ENCODE measurements at places on chromosomes 7 and 10.

DNA sequence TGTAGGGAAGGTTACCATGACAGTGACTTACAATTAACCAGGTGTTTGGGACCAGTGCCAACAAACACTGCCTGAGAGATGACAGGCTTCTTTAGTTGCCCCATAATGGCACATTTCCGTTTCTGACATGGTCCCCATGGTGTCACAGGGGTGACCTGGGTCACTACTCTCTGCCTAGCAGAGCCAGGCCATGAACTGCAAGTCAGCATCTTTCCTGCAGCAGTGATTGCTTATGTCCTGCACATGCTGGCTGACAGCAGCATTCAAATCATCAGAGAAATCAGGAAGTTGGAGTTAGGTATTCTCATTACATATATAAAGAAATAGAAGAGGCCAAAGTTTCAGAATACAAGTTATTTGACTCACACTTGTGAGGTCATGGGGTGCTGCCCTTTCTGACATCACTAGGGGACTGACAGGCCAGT lies 47.1 kb upstream of the ZNRF2 start:
- DNase-seq: no peak

GRCh38 chr7:351256-351655 lies 61.3 kb downstream of the FOXL3 start:
- no peak for DNase-seq

DNA sequence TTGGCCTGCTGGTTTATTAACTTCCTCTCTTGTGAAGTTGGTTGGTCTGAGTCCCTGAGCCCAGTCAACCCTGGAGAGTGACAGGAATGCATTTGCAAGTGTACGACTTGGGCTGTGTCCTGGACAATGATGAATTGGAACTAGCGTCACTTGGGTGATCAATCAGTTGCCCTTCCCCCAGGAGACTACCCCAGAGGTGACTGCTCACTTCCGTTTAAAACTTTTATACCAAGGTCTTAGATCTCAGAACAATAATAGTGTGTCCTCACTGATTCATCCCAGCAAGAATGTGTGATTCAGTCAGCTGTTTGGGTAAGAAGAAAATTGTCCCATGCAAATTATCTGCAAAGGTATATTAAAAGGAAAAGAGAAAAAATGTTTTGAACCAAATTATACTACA lies 102.9 kb upstream of the ARMC3 start:
- DNase-seq: no peak

- no peak for DNase-seq
These were observed 409.9 kb upstream of the SHH start for GRCh38 chr7:156222151-156222550.

DNA sequence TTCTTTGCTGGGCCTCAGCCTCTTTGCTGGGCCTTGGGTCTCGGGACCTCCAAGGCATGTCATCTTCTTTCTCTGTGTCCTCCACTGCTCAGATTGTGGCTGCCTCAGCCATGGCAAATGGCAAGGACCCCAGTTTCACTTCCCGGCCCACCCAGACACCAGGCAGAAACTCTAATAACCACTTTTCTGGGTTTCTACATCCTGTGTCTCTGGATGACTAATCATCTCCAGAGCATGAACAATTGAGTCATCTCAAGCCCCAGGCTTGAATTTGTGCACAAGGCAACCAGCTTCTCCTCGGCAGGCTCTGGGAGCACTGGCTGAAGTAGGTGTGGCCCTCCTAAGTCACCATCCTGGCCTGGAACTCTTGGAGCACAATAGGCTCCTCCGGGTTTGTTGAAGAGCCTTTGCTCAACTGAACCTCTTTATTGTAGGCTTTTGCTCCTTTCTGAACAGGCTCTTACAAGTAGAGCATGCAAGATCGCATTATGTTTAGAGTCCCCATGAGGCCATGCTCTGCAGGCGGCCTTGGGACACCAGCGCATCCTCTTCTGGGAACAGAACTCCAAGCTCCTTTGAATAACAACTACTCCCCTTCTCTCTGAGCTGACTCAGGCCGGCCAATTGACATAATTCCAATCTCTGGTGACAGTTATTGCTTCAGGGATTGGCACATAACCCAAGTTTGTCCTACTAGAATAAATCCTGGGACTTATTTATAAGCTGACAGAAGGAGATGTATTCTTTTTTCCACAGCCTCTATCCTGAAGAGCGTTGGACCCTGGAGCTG lies 218.1 kb downstream of the WDR11 start:
- no peak for DNase-seq

DNA sequence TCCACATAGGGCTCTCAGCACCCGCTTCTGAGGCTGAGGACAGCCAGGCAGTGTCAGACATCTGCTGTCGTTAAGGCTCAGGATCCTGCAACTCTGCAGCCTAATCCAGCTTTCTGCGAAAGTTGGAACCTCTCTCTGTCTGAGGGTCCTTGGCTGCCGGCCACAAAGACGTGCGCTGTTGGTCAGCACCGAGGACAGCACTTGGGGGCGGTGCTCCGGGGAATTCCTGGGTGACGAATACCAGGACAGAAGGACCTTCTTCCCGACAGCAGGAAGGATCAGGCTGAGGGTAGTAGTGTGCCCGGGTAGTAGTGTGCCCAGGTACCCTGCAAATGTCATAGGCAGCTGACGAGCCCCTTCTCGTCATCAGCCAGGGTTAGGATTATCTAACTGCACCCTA lies 16.0 kb upstream of the RASGEF1A start:
- no peak for DNase-seq

GRCh38 chr7:2066251-2066919 lies 166.4 kb downstream of the MAD1L1 start:
- no peak for DNase-seq

- DNase-seq: no peak
These were observed 47.2 kb downstream of the XPNPEP1 start for GRCh38 chr10:109875828-109876821.

- peak; percentile 55 for DNase-seq
These were observed at the start of gene MLXIPL for GRCh38 chr7:73623798-73624668. Gene MLXIPL, minus strand, starts transcription at chr7:73624522. Its CDS starts 30 bp downstream, at chr7:73624492.

DNA sequence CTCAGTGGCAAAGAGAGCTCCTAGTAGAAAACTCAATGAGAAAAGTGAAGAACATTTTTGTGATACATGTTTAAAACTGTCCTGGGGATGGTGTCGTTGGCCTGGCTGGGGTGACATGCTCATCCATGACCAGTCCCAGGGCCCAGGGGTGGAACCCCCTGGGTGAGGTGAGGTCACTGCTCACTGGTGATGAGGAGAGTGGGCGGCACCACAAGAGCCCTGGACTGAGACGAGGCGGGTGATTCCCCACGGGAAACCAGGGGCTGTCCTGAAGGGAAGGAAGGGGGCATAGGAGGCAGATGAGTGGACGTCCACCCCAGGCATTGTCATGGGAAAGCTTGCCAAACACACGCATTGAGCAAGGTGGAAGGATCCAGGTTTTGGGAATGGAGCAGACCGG lies 54.6 kb downstream of the HTR5A start:
- no peak for DNase-seq

- no peak for DNase-seq
These were observed 323.0 kb downstream of the GALNT17 start for GRCh38 chr7:71454981-71455380.

- DNase-seq: no peak
These were observed 58.3 kb downstream of the VIPR2 start for GRCh38 chr7:159086301-159086925.

DNA sequence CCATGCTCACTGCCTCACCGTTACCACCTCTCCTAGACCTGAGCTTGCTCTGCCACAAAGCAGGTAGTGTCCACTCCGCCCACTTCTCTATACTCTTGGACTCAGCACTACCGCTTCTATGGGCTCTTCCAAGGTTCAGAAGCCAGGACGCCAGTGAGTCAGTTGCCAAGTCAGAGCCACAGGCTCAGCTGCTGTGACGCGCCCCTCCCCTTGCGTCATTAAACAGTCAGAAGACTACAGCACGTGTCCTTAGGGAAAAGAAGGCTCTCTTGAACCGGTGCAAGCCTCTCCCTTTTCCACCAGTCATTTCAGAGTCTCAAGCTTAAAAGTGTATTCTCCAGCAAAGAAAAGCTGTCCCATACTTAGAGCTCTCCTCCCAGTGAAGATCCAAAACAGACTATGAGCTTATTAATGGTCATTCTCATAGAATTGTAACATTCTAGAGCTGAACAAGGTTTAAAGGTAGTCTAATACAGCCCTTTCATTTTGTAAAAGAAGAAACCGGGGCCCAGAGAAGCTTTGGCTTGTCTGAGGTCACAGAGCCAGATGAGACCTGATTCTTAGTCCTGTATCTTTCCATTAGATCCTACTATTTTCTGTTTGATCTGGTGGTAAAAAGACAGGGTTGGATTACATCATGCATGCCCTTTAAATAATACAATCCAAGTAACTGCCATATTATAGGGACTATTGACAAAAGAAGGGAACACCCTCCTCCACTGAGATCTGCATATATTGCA lies 40.9 kb upstream of the MET start:
- DNase-seq: no peak

- DNase-seq: no peak
These were observed 23.3 kb upstream of the SMARCD3 start for GRCh38 chr7:151271699-151272355.

DNA sequence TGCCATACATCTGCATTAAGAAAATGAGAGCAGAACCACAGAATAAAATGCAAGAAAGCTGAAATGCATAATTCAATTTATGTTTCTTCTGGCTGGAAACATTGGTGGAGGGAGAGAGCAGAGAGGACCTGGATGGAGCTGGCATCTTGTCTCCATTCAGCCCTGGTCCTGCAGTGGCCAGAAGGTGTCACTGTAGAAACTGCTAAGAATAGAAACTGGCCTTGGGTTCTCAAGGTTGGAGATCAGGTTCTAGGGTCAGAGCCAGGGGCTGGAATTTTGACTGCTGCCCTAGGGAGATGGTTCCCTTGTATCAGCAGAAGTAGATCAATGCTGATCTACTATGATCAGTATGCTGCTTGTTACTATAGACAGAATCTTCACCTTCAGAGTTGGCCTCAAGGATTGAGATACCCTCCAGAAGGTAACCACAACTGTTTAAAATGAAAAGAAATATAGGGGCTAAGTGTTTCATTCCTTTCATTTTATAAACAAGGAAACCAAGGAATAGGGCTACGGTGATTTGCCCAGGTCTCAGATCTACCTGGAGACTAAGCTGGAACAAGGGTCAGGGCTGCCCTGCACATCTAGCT lies 13.1 kb downstream of the TAS2R41 start:
- no peak for DNase-seq

GRCh38 chr10:101965075-101965765 lies 90.8 kb downstream of the ARMH3 start:
- DNase-seq: no peak

DNA sequence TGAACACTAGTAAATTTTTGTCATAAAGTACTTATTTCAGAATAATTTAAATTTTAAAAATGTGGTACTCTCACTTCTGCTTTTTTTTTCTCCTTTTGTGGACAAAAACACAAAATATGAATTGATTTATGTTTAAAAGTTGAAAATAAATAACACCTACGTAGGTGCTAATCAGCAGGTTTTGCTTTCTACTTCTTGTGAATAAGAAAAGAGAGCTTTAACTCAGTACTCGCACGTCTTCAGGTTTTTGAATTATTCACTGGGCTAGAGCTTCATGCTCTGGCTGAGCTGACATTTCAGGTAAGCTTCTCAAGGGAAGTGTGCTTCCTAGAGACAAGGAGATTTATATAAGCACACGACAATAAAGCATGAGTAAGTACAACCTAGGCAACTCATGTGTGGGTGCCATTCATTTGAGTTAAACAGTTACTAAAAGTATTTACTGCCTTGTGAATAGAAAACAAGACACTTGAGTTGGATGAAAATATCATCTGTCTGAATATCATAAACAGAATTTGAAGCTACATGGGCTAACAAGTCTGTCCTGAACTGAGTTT lies 190.0 kb upstream of the POT1 start:
- no peak for DNase-seq

- DNase-seq: no peak
These were observed 16.8 kb upstream of the PTPN12 start for GRCh38 chr7:77520261-77520660.
